Spleen (tissue), 13 donors: ENCODE measurements at places on chromosomes 7 and 10. TPM values are rescaled to one million over a fixed set of nuclear protein-coding genes. Genes with fewer than 3 reads are reported as not detected.

GRCh38 chr10:5527332-5528200, 2.8 kb downstream of the CALML3 start:
- DNase-seq: peak; percentile 34

- DNase-seq: no peak
Observed at GRCh38 chr7:65287023-65287422, 86.6 kb upstream of the ZNF92 start.

DNA sequence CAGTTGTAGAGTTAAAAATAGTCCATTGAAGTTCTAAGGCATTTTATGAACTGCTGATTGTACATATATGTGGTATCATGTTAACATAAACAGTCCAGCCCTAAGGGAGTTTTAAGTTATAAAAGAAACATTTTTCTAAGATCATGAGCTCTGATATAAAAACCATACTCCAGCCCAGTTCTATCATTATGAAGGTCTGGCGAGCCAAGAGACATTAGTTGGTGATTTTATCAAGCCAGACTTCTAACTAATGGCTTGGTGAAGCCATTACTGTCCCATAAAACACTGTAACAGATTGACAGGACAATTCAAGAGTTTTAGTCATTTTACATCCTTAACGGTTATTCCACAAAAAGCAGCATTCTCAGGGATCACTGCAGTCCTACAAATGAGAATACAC, 221.6 kb downstream of the RNLS start:
- DNase-seq: no peak

GRCh38 chr7:135761751-135762488, 13.3 kb upstream of the FAM180A start:
- no peak for DNase-seq

- no peak for DNase-seq
Observed at GRCh38 chr7:47893721-47894365, 54.4 kb downstream of the PKD1L1 start.

GRCh38 chr10:12720217-12720981, 281.1 kb downstream of the CCDC3 start:
- no peak for DNase-seq

GRCh38 chr10:81871558-81871957, 3.4 kb upstream of the NRG3 start:
- no peak for DNase-seq

DNA sequence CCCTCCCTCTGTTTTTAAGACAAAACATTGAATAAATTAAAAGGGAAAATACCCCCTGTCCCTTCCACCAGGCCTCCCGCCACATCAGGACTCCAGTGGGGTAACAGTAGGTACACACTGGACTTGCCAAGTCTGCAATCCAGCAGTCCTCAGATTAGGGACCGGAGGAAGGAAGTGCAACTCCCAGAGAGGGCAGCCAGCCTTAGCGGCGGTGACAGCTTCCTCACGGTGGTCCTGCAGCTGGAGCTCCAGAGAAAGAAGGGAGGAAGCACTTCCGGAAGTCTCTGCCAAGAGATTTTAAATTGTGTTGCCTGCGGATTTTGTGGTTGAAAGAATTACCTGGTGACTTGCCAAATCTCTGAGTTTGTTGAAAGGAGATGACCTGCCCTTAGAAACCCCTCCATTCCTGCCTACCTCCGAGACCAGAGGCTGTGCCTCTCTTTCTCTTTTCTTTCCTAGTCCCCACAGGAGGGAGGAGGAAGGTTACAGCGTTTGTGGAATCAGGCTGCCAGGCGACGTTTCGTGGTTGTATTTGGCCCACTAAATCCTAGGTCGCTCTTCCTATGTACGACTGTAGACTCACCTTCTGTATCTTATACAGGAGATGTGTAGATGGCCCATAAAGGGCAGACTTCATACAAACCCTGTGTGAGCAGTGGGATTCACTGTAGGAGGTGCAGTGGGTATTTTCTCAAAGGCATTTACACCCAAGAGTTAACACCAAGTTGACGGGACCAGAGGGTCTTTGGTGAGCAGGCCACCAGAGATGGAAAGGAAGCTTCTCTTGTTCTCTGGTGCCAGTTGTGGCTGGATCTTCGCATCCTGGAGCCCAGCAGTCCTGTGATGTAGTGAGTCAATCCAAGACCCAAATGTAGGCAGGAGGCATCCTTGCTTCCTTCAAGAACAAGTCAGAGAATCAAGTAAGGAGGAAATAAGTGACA, 77.9 kb downstream of the INSIG1 start:
- DNase-seq: no peak

Gene GARIN1A
- polyA plus RNA-seq: 0.70 TPM
